Stimulated activated CD8-positive, alpha-beta memory T cell treated with anti-CD3 and anti-CD28 coated beads, Interleukin-2, amount 100 ng/mL, for 48 hours (primary cell): ENCODE measurements at places on chromosomes 5 and 9.

DNA sequence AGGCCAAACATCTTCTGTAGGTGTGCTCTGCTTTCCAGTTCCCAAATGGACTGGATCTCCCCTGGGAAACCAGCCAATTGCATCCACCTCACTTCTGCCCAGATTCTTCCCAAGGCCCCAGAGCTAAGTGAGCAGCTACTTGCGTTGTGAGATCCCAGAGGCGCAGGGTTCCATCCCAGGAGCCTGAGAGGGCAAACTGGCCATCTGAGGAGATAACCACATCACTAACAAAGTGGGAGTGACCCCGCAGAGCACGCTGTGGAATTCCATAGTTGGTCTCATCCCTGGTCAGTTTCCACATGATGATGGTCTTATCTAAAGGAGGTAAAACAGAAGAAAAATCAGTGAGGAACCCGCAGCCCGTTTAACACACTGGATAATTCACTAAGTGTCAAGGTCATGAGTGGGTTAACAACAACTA is 1.7 kb downstream of the RACK1 start:
- DNase-seq, result no peak

DNA sequence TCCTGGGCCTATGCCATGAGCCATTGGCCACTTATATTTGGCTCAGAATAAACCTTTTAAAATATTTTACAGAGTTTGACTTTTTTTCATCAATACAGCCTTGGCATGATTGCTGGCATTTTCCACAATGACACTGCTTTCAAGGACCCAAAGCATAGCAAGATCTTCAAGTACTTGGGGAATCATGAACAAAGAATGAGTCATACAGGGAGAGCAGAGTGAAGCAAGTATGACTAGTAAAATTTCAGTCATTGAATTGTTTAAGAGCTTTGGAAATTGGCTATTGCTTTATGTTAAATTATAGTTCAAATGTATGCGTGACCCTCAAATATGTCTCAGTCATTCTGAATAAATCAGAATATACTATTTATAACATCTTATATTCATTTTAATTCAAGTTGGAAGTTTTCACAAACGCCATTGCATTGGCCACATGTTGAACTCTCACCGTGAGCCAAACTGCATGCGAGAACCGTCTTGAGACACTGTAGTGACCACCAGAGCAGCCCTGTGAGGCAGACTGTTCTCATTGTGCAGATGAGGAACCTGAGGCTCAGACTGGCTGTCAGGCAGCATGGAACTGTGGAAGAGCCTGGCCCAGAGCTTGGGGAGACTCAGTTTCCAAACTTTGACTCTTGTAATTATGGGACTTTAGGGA is 52.9 kb downstream of the GDNF start:
- DNase-seq, result no peak

- DNase-seq, result no peak
These were observed 311.4 kb upstream of the MSX2 start for GRCh38 chr5:174412941-174413340.

GRCh38 chr9:131839281-131840084 is 99.6 kb upstream of the RAPGEF1 start:
- peak; percentile 46 for DNase-seq

DNA sequence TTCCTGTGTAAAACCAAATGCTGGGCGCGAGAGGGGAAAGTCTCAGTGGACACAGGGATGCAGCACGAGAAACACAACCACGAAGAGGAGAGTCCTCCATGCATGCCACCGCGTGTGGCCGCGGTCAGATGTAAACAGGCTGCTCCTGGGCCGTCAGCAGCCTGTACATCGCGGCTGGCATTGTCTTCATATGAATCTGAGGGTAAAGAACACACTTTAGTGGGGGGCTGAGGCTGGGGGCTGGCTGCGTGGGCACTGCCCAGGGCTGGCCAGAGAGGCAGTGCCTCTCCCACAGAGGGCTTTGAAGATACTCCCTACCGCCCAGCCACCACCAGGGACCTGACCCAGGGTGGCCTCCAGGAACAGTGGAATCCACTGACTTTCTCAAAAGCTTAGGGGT is 106.2 kb downstream of the ENTREP1 start:
- no peak for DNase-seq

- no peak for DNase-seq
These were observed 149.4 kb downstream of the C5orf15 start for GRCh38 chr5:133818869-133819600.

GRCh38 chr9:127884427-127884911 is 7.0 kb upstream of the AK1 start:
- no peak for DNase-seq

- no peak for DNase-seq
These were observed 209.3 kb downstream of the C9orf50 start for GRCh38 chr9:129411501-129412175.

DNA sequence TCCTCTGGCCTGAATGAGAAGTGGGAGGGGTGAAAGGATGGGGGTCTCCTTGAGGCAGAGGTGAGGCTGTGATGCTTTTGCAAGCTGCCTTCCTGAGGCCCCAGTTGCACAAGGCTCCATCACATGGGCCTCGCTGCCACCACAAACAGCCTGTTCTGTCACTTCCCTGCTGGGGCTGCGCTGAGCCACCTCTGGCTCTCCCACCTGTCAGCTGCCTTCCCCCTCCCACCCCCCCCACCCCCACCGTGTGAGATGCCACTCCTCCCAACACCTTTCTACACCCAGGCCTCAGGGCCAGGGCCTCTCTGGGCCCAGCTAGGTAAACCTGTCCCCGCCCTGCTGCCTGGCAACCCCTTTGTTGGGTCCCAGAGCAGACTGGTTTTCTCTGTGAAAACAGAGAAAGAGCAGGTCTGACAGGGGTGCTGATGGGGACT is 4.5 kb upstream of the PDLIM4 start:
- DNase-seq, result no peak

DNA sequence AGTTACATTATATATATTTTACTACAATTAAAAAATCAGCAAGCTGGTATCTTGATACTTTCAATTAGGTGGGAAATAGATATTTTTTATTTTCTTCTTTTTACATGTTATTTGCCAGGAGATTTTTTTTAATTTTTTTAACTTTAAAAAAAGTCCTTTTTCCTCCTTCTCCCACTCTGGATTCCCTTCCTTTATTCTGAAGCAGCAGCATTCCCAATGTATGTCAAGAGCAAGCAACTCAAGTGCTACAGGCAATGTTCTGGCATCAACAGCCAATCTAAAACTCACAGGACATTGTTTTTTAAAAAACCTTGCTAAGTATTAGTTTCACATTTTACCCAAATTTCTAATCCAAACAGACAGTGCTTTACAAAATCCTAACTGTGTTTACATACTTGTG is 41.4 kb downstream of the GOLPH3 start:
- no peak for DNase-seq

- no peak for DNase-seq
These were observed 27.3 kb upstream of the PHYKPL start for GRCh38 chr5:178259623-178260536.

GRCh38 chr5:69167493-69167855 is 524 bp downstream of the CCNB1 start:
- DNase-seq, result no peak

- DNase-seq, result no peak
These were observed 424.6 kb downstream of the CCDC171 start for GRCh38 chr9:15977438-15977837.

- no peak for DNase-seq
These were observed 192.2 kb downstream of the HSD17B3 start for GRCh38 chr9:96109680-96110351.

GRCh38 chr5:135047347-135047695 is 13.3 kb upstream of the PITX1 start:
- no peak for DNase-seq

DNA sequence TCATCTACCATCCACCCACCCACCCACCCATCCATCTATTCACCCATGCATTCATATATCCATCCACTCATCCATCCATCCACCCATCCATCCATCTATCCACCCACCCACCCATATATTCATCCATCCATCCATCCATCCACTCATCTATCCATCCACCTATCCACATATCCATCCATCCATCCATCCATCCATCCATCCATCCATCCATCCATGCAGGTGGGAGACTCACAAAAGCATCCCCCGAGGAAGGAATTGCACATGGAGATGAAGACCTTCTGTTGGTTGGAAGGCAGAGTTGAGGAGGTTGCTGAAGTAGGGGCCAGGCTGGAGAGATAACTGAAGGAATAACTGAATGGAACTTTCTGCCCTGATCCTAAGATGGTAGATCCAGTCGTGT is 126.9 kb downstream of the RGS3 start:
- DNase-seq, result no peak

DNA sequence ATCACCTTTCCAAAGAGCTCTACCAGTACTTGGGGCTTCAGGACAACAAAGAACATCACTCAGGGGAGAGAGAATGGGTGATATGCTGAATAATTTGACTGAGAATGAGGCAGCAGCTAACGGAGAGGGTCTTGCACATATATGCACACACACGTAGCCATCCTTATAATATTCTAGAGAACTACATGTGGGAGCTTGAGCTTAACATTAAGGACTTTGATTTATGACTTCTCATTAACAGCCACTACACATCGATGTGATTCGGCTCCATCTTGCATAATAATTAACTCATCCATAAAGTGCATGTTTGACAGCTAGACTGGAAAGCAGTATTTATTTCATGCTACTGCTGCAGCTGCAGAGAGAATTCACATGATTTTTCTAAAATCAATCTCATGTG is 163.4 kb downstream of the RAB3C start:
- DNase-seq, result no peak

DNA sequence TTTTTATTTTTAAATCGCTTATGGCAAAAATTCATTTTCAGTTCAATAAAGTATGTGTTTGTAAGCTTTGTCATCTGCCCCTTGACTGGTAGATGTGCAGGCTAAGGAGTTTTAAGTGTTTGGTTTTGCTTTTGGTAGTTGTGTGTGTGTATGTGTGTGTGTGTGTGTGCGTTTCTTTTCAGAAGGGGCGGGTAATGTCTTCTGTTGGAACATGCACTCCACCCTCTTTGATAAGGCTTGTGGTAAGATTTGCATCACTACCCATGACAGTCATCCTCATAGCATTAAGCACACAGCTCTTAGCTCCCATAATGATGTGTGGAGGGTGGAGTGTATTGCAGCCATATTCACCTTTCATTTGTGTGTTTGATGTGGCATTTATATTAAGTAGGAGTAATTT is 92.1 kb upstream of the FSD1L start:
- no peak for DNase-seq

DNA sequence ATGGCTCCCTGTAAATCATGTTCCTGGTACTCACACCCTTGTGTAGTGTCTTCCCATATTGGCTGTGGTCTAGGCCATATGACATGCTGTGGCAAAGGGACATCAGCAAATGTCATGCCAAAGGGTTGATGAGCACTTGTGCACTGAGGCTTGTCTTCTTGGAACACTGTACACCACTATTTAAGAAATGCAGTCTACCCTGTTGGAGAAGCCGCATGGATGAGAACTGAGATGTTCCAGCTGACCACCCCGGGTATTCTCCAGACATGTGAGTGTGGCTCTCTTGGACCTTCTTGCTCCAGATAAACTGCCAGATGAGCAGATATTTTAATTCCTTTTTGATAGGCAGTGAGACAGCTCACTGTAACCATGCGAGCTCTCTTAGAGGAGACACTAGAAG is 20.5 kb upstream of the NPR3 start:
- DNase-seq, result no peak
